ENCODE measurements at places on chromosomes 6 and 20. TPM values are rescaled to one million over a fixed set of nuclear protein-coding genes. Genes with fewer than 3 reads are reported as not detected.

The SAPCD1 gene
- 4.4 TPM for total RNA-seq

DNA sequence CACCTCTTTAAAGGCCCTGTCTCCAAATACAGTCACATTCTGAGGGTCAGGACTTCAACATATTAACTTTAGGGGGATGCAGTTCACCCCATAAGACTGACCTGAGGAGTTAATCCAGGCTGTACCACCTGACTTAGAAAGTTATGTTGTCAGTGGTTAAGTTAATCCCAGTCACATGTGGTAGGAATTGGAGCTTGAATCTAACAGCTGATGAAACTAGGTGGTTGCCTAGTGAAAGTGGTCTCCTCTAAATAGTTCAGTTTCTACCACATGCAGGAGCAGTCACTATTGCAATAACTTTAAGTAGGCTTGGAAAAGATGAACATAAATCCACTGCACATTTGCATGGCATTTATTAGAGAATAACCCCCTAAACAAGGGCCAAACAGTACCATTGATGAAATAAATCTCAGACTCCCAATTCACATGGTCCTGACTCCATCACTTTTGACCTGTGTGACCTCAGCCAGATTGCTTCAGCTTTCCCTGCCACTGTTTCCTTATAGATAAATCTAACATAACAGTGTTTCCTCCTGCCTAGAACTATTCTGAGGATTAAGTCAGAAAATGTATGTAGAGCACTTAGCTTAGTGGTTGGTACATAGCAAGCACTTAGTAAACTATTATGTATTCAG lies 20.1 kb downstream of the SAMD5 start:
- no peak for DNase-seq

The TNFRSF21 gene
- total RNA-seq, result 61.3 TPM

DNA sequence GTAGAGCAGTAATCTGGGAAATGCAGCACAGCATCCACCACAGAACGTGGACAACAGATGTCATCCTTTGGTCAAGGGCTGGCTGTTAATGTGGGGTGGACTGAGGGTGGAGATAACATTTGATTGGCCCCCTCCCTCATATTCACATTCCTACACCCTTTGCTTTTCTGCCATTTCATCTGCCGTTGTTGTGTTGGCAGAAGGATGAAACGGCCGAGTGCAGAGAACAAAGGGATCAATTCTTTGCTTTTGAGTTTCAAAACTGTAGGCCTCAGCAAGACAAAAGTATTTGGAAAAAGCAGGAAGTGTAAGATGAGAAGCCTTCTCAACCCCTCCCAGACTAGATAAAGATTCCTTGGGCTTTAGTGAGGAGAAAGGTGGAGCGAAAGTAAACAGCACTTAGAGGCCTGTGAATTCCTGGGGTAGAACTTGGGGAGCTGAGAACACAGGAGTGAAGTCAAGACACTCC lies 74.2 kb upstream of the PHIP start:
- no peak for DNase-seq

DNA sequence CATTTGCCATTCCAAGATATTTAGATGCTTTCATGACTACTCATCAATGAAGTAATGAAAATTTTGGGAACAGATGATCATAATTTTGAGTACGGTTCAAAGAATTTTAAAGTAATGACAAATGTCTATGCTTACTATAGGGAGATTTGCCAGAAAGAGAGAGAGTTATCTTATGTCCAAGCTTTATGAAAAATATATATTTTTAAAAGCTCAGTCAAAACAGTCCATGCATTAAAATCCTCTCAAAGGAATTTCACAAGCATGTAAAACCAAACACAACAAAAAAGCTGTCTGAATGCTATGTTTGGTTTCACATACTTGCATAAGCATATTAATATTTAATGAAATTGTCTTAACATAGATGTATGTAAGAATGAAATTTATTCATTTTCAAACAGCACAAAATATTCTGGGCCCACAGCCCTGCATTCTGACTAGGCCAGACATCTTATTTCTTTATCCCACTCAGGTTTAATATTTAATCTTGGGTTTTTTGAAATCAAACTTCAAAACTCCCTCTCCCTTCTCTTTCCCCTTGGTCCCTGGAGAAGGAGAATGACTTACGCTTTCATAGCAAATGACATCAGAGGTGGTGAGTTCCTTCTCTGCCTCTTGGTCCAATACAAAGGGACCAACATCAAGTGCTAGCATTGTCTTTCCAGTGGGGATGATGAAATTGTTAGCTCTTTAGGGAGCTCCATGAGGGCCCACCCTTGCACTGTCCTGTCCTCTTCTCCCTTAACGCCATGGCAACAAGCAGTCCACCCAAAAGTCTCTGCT lies 94.2 kb downstream of the ADAT2 start:
- DNase-seq, result no peak

The BNIP5 gene
- not detected for total RNA-seq

- no peak for DNase-seq
Observed at GRCh38 chr6:36753671-36754405, 56.2 kb downstream of the RAB44 start.

- DNase-seq, result no peak
Observed at GRCh38 chr6:135227758-135228157, 46.6 kb downstream of the MYB start.

GRCh38 chr6:62393608-62394007 lies 107.6 kb upstream of the KHDRBS2 start:
- DNase-seq, result no peak

- DNase-seq, result no peak
Observed at GRCh38 chr6:117564681-117565080, 37.6 kb downstream of the GOPC start.

The ME1 gene
- total RNA-seq, result 13.3 TPM

DNA sequence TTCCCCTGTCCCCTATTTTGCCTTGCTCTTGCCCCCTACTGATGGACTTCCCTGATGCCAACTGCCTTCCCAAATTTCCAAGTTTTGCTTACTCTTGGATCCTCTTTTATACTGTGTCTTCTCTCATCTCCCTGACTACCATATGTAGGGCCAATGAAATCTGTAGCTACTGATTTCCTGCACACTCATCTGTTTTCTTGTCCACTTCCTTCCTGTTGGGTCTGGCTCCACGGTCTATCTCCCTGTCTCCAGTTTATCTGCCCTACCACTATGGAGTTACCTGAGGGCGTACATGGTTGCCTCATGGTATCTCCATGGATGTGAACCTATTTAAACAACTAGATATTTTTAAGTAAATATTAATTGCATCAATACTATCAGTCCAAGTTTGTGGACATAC lies 140.3 kb upstream of the MCHR2 start:
- no peak for DNase-seq

DNA sequence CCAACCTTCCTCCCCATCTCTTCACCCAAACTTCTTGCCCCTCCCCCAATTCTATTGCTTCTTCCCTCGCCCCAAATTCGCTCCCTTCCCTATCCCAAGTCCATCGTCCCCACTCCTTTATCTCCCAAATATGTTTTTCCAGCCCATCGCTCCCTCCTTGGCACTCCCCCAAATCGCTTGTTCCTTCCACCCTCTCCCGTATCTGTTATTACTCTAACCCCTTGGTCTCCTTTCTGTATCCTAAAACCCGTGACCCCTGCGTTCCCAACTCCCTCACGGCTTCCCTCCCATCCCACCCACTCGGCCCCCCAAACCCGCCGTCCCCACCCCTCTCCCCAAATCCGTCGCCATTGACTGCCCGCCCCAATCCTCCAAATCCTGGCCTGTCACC lies 584 bp downstream of the MTCH1 start:
- no peak for DNase-seq

DNA sequence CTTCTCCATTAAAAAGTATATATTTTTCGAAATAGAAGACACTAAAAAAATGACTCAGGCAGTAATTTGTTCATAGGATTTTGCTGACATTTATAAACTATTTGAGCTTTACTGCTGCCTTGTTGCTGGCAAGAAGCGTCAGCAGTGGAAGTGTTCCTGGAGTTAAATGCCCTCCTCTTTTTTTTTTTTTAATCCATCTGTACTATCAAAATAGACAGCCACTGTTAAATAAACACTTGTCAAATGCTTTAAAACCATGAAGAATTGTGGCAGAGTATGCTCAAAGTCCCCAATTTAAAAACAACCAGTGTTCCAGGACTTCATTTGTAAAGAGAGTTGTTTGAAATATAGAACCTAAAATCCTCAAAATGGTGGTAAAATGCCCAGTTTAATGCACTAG lies 253.8 kb downstream of the NKAIN2 start:
- DNase-seq, result no peak

DNA sequence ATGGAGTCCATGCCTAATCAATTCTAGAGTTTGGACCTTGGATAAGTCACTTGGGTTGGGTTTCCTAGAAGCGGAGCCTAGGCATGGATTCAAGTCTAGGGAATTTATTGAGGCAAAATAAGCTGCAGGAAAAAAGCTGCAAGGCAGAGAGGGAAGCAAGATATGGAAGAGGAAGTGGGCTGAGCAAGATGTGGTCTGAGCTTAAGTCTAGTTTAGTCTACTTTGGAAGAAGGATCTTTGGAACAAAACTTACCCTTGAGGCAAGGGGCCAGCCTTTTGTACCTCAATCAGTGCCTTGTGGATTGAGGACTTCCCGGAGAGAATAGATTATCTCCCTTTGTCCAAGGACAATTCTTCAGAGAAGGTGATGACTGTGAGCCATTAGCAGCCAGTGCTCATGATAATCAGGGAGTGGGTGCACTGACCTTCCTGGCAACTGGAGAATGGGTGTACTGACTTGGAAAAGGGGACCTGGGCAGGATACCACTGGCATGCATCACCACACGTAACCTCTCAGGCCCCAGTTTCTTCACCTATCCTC lies 10.9 kb downstream of the ZSCAN9 start:
- no peak for DNase-seq

DNA sequence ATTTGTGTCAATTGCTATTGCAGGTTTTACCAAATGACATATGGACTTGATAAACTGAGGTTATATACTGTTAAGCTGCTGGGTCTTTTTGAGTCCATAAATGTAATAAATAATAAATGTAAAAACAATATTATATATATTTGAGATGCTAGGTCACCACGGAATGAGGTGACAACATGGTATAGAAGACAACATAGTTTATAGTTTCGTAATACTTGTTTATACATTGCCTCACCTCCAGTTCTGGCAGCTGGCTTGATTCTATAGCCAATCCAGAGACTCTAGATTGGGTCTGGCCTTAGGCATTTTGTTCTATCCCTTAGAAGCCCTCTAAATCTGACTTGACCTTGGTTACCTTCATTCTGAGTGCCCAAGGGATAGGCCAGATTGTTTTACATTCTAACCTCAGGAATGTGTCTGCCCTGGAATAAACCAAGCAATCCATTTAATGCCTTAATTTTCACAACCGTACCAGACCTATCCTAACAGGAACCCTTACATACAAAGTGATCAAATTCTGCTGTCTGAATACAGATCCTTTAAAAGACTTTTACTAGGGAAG lies 61.5 kb upstream of the STXBP5 start:
- DNase-seq, result no peak

- DNase-seq, result peak; percentile 2
Observed at GRCh38 chr20:11952639-11953038, 34.9 kb downstream of the BTBD3 start.

GRCh38 chr6:44487586-44487985 lies 100.1 kb downstream of the CDC5L start:
- DNase-seq, result no peak

DNA sequence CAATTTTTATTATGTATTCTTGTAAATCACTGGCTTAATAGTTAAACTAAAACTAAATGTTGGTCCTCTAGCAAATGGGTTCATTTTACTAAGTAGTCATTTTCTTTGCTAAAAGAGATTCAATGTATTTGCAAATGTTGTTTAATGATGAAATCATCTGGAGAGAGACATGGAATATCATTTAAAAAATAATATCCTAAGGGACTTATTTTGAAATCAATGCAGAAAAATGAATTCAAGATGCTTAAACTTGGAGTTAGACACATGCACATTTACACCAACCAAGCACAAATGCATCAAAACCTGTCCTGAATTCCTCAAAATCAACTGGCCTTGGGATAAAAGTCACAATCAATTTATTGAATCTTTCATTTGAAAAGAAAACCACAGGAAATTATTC lies 165.0 kb upstream of the RNF217 start:
- no peak for DNase-seq

The CDH26 gene
- total RNA-seq, result 0.29 TPM

- no peak for DNase-seq
Observed at GRCh38 chr6:107708435-107708834, 115.7 kb downstream of the SCML4 start.

GRCh38 chr6:111812060-111813038 lies 60.9 kb downstream of the FYN start:
- no peak for DNase-seq

The LTA gene
- total RNA-seq, result not detected

GRCh38 chr20:33391722-33392415 lies 9.4 kb downstream of the CDK5RAP1 start:
- no peak for DNase-seq
